ENCODE measurements at places on chromosomes 2 and 18. TPM values are rescaled to one million over a fixed set of nuclear protein-coding genes. Genes with fewer than 3 reads are reported as not detected.

Gene TMEM247
- total RNA-seq, result not detected

Gene FOXD4L1
- total RNA-seq, result 0.12 TPM

Gene KCNK3
- total RNA-seq, result 0.44 TPM

Gene MAP3K19
- total RNA-seq, result not detected

Gene RNF152
- total RNA-seq, result 15.4 TPM

Measured in uterine smooth muscle cell (primary cell).